Sigmoid colon (tissue), 7 donors: ENCODE measurements at places on chromosomes 3 and 15.
A peak's percentile ranks its signal among the peaks of the same experiment; 100 is the strongest.

DNA sequence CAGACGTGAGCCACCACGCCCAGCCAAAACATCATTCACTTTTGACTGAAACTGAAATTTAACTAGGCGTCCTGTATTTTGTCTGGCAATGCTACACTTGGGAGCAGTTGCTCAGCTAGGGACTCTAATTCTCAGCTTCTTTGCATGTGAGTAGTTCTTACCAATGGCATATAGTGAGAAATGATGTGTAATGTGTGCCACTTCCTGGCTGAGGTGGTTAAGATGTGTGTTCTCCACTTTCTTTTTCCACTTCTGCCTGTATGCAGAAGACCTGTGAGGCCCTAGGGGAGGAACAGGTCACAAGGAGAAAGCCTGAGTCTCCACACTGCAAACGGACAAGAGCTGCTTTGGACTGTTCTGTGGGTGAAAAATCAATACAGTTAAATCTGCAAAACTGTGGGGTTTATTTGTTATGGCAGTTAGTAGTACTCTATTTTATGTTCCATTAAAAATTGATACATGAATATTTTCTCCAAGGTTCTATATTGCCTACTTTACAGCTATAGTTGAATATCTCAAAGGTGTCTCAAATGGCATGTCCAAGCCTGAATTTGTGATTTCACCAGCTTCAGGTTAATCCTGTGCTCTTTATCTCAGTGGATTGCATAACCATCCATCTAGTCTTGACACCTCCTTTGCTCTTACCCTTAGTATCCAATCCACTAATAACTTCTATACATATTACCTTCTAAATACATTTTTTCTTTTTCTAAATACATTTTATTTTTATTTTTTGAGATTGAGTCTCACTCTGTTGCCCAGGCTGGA lies 59.3 kb downstream of the NR1D2 start:
- DNase-seq: no peak

- DNase-seq: no peak
These were observed 114.6 kb downstream of the NFKBIZ start for GRCh38 chr3:101963902-101964362.

GRCh38 chr3:30518181-30518864 lies 88.1 kb upstream of the TGFBR2 start:
- peak; percentile 88 for DNase-seq

GRCh38 chr3:39276746-39277145 lies 3.1 kb downstream of the CX3CR1 start:
- DNase-seq: no peak

- no peak for DNase-seq
These were observed 124.4 kb downstream of the LRRN1 start for GRCh38 chr3:3923619-3924018.
